ENCODE measurements at places on chromosomes 2 and 18. TPM values are rescaled to one million over a fixed set of nuclear protein-coding genes. Genes with fewer than 3 reads are reported as not detected.

DNA sequence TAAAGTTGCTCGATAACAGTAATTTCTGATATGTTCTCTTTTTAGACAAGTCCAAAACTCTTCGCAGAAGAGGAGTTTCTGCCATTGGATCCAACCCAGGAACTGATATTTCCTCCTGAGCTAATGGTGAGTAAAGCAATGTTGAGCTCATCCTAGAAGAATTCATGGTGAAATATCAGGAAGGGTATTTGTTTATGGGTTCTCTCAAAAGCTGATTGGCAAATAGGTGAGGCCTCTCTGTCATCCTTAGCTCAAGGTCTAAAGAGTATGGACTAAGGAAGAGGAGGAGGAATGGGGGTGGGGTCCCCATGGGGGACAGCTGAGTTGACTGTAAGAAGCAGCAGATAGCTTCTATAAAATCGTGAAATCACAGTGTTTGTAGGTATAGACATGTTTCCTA lies 18.2 kb downstream of the AOX1 start:
- H3K4me3 ChIP-seq: no peak overlapping the region
- peaks cover 16% of the 10 kb centered on the region for H3K36me3 ChIP-seq
- H3K27me3 ChIP-seq: no peaks in the 10 kb centered on the region
- H3K27ac ChIP-seq: no peak overlapping the region
- no peaks in the 10 kb centered on the region for H3K4me1 ChIP-seq
- peak; percentile 86 for DNase-seq

- DNase-seq: no peak
- H3K36me3 ChIP-seq: no peaks in the 10 kb centered on the region
- no peak within 1 kb of the TSS for H3K27ac ChIP-seq
- H3K4me1 ChIP-seq: peaks cover 8% of the 10 kb centered on the region
Observed at GRCh38 chr2:185738679-185739472, at the start of gene FSIP2. Gene FSIP2 (plus strand): TSS chr2:185738804. CDS start chr2:185738895, 91 bp downstream.

DNA sequence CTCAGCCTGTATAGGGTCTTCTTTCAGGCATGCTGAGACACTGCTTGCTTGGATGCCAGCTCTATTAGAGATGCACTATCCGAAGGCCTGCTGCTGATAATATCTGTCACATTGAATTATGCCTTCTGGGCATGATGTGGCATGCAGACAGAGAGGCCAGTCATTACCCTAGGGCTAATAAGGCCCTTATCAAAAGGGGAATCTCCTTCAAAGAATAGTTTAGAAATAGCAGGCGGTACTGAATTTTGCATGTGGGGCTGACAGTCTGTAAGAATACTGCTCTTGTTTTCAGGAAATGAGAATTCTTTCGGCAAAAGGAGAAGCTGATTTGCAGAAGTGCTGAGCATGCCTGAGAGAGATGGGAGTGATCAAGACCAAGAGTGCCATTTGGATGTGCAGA lies 13.1 kb upstream of the LHCGR start:
- H3K27me3 ChIP-seq: no peaks in the 10 kb centered on the region
- no peaks in the 10 kb centered on the region for H3K36me3 ChIP-seq
- H3K4me1 ChIP-seq: no peaks in the 10 kb centered on the region
- no peak for DNase-seq
- H3K27ac ChIP-seq: no peak overlapping the region
- H3K4me3 ChIP-seq: no peak overlapping the region

DNA sequence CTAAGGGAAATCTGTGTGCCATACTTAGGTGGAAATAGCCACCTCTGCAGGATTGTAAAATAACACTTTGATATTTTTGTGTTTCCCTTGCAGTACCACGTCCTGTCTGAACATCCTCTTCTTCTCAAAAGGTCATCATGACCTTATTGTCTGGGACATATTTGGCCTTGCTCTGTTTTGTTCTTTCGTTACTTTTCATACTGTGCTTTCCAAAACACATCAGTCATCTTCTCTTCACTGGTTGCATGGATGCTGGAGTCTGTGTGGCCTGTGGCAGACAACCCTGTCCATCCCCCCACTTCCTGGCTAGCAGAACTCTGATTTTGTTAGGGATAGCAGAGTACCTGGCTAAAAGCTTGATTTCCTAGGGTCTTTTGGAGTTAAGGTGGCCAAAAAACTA lies 9.4 kb upstream of the GREB1 start:
- no peak overlapping the region for H3K27ac ChIP-seq
- no peak overlapping the region for H3K4me3 ChIP-seq
- no peak for DNase-seq
- H3K27me3 ChIP-seq: no peaks in the 10 kb centered on the region
- H3K36me3 ChIP-seq: no peaks in the 10 kb centered on the region
- no peaks in the 10 kb centered on the region for H3K4me1 ChIP-seq

DNA sequence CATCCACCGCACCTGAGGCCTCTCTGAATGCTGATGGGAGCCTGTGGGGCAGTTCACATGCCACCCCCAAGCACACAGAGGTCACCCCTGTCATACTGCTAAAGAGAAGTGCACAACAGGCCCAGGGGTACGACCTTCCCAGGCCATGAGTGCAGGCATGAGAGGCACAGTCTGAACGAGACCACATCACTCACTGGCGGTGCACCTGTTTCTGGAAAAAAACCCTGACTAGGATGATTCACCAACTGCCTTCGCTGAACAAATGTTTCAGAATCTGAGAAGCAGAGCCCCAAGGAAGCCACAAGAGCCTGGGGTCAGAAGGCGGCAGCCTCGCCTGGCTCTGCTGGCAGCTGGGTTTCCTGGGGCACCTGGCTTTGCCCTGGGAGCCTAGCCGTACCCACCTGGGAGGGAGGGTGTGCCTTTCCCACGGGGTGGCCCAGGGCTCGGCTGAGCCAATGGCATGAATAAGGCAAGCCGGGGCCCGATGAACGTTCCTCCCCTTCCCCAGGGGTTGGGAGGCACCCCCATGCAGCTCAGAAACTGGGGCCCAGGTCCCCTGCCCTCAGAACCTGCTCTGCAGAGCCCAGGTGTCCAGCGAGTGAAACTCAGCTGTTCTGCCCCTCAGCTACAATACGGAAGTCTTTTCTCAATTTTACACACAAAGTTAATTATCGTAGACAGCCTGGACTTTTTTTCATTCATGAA lies 73.8 kb downstream of the HDAC4 start:
- no peak for DNase-seq
- peaks cover 89% of the 10 kb centered on the region for H3K4me1 ChIP-seq
- H3K4me3 ChIP-seq: no peak overlapping the region

DNA sequence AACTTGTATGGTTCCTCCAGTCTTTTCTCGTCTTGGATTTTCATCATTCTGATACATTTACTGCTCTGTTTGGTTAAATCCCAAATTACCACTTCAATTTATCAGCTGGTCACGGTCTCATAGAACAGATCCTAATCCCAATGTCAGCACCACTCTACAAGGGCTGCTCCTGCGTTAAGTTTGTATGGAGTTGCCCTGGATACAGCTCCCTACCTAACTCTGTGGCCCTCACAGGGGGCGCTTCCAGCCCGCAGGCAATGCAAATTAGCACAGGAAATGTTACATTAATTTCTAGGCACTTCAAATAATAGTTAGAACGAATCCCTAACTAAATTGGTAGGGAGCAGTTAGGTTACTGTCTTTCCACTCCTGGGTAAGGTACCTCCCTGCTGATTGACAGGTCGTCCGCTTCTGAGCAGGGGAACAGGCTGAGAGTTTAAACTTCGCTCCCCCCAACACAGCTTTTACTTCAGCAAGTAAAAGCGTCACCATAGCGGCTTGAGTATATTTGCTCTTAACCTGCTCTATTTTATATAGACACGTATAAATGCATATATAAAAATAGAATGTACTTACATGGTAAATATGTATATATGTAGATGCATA lies 238.5 kb upstream of the FANCL start:
- no peak for DNase-seq
- H3K36me3 ChIP-seq: no peaks in the 10 kb centered on the region
- no peaks in the 10 kb centered on the region for H3K4me1 ChIP-seq

DNA sequence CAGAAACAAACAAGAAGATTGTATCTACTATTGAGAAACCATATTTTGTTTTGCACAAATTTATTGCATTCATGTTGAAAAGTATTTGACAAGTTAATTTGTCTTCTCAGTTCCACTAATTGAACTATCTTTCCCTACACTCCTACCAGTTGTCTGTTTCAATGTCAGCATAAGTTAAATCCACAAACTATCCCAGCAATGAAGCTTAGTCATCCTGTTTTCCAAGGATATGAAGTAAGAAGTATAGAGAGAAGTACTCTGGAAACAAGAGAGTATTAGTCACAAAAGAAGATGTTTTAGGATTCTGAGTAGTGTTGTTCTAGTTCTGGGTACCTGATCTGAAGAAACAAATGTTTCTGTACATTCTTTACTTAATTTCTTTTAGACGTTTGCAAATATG lies 261.6 kb upstream of the ZNF804A start:
- H3K27me3 ChIP-seq: no peaks in the 10 kb centered on the region
- no peak overlapping the region for H3K27ac ChIP-seq
- H3K36me3 ChIP-seq: no peaks in the 10 kb centered on the region

- H3K4me3 ChIP-seq: no peak overlapping the region
- peaks cover 8% of the 10 kb centered on the region for H3K4me1 ChIP-seq
- H3K27ac ChIP-seq: no peak overlapping the region
- no peaks in the 10 kb centered on the region for H3K27me3 ChIP-seq
- H3K36me3 ChIP-seq: no peaks in the 10 kb centered on the region
Observed at GRCh38 chr2:100208141-100208770, 65.9 kb upstream of the AFF3 start.

GRCh38 chr18:3305933-3306332 lies 44.0 kb downstream of the MYL12B start:
- H3K27me3 ChIP-seq: no peaks in the 10 kb centered on the region
- H3K27ac ChIP-seq: no peak overlapping the region
- DNase-seq: no peak
- no peak overlapping the region for H3K4me3 ChIP-seq

DNA sequence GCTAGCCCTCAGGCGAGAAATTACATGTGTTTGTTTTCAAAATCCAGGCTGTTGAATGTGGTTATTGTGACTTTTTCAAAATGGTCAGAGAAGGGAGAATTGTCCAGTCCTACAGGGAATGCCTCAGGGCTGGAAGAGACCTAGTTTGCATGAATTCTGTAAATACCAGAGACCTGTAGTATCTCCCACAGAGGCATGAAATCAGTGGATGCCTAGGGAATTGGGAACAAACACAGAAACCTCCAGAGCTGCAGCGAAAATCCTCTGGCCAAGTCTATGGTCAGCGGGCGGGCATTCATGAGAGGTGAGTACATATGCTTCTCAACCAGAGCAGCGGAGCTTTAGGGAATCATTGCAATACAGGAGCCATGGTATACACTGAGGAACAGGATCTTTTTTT lies 1596.5 kb upstream of the NXPH2 start:
- no peak overlapping the region for H3K4me3 ChIP-seq
- no peak overlapping the region for H3K27ac ChIP-seq
- DNase-seq: no peak
- H3K27me3 ChIP-seq: no peaks in the 10 kb centered on the region

- H3K27me3 ChIP-seq: no peaks in the 10 kb centered on the region
- peaks cover 76% of the 10 kb centered on the region for H3K4me1 ChIP-seq
- DNase-seq: no peak
- H3K36me3 ChIP-seq: no peaks in the 10 kb centered on the region
- peak overlapping the region; percentile 34 for H3K4me3 ChIP-seq
Observed at GRCh38 chr2:127086990-127087790, 19.8 kb downstream of the BIN1 start.

- H3K27me3 ChIP-seq: no peaks in the 10 kb centered on the region
- no peak overlapping the region for H3K27ac ChIP-seq
- no peak for DNase-seq
- H3K36me3 ChIP-seq: no peaks in the 10 kb centered on the region
- no peak overlapping the region for H3K4me3 ChIP-seq
Observed at GRCh38 chr2:35784777-35785176, 570.8 kb upstream of the CRIM1 start.

- H3K4me3 ChIP-seq: no peak overlapping the region
- H3K36me3 ChIP-seq: no peaks in the 10 kb centered on the region
- no peaks in the 10 kb centered on the region for H3K27me3 ChIP-seq
- no peak for DNase-seq
- H3K27ac ChIP-seq: no peak overlapping the region
Observed at GRCh38 chr2:167110345-167110744, 222.1 kb downstream of the XIRP2 start.

- H3K27ac ChIP-seq: no peak overlapping the region
- no peak for DNase-seq
- no peaks in the 10 kb centered on the region for H3K36me3 ChIP-seq
- H3K4me1 ChIP-seq: no peaks in the 10 kb centered on the region
Observed at GRCh38 chr2:166932032-166932431, 43.8 kb downstream of the XIRP2 start.

- peak overlapping the region; percentile 54 for H3K27ac ChIP-seq
- no peak for DNase-seq
- H3K4me1 ChIP-seq: peaks cover 54% of the 10 kb centered on the region
- no peaks in the 10 kb centered on the region for H3K36me3 ChIP-seq
- no peak overlapping the region for H3K4me3 ChIP-seq
- H3K27me3 ChIP-seq: no peaks in the 10 kb centered on the region
Observed at GRCh38 chr2:40103163-40103562, 324.1 kb upstream of the THUMPD2 start.

- H3K27ac ChIP-seq: no peak overlapping the region
- no peaks in the 10 kb centered on the region for H3K27me3 ChIP-seq
- no peak for DNase-seq
- H3K4me3 ChIP-seq: no peak overlapping the region
- no peaks in the 10 kb centered on the region for H3K36me3 ChIP-seq
- H3K4me1 ChIP-seq: peaks cover 28% of the 10 kb centered on the region
Observed at GRCh38 chr2:120851116-120851773, 115.6 kb downstream of the GLI2 start.

DNA sequence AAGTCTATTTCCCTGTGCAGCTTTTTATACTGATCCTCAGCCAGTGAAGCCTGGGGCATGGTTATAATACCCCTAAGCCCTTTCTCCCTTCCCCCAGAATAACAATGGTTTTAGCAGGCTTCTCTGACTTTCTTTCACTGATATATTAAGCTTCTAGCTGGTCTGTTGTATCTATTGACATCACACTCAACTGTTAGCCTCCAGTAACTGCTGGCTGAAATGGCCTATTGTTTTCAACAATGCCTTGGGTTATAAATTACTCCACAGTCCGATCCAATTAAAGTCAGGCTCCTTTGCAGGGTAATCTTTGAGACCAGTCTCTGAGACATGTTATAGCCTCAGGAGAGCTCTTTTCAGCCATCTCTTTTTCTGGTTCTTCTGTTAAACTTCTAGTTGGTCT lies 2.9 kb upstream of the SLC9A4 start:
- H3K4me3 ChIP-seq: no peak overlapping the region
- DNase-seq: peak; percentile 10
- H3K27me3 ChIP-seq: peaks cover 6% of the 10 kb centered on the region

The RNF125 gene
- total RNA-seq: 5.2 TPM

The ILKAP gene
- total RNA-seq: 36.0 TPM

The BOK gene
- 55.8 TPM for total RNA-seq

The TUBB8B gene
- not detected for total RNA-seq

The CHRNG gene
- total RNA-seq: not detected

The ABCG5 gene
- not detected for total RNA-seq

The HOXD4 gene
- total RNA-seq: 2.9 TPM

The GAREM1 gene
- 11.6 TPM for total RNA-seq

The NRP2 gene
- 392 TPM for total RNA-seq

The ZDBF2 gene
- total RNA-seq: 12.5 TPM

The LRRTM4 gene
- 0.97 TPM for total RNA-seq
